OCI-LY7 (cell line): ENCODE measurements at places on chromosomes 2 and 18.

- DNase-seq, result no peak
Observed at GRCh38 chr2:28322456-28322855, 70.2 kb upstream of the FOSL2 start.

DNA sequence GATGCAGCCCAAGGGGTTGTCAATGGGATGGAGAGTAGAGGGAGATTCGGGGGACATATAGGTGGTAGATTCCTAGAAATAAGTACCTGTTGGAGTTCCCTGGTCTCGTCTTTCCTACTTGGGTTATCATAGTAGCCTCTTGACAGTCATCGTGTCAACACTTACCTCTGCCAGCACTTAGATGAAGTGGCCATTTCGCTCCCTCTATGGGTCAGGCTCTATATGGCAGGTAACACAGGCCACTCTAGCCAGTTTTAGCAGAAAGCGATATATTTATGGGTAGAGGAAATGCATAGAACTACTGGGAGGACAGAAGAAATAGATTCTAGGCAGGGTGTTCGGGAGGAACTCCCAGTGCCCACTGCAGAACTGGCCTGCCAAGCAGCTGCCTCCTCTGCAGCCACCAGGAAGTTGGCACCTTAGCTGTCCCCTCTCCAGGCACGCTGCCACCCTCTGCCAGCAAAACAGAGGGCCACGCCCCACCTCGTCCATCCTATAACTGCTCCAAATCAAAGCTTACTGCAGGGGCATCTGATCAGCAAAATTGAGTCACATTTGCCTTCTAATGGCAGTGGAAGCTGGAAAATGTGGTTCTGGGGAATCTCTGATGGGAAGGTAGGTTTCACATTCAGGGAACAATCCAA, 181.3 kb downstream of the INSIG2 start:
- no peak for DNase-seq

DNA sequence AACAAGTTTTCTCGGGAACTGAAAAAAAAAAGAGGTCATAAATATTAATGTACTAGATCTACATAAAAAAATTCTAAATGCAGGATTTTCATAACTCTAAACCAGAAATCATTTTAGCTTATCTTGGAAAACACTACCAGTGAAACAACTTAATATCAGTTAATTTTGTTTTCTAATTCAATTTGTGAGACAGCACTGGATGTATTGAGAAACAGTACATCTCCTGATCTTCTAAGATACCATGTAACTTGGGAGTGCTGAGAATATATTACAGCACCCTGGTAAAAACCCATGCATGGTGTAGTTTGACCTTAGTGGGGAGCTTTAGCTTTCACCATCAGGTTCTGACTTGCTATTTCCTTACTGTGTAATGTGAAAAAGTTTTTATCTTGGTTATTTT, 129.6 kb downstream of the NRXN1 start:
- DNase-seq, result no peak

DNA sequence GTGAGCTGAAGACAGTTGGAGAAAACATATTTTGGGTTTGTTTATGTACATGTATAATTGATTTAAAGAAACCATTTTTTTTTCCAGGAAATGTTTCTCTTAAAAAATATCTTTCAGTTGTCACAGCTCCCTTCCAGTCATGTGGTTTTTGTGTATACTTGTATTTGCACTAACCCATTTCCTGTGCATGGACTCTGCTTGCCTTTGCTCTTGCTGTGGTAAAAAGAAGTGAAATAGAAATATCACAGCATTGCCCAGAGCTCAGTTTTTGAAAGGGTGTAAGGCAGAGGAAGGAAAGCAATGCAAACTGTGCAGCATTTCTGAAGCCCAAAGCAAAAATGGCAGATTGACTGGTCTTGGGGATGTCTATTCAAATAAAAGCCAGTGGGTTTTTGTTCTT, 10.4 kb upstream of the DOCK10 start:
- peak; percentile 15 for DNase-seq

GRCh38 chr2:122875091-122875865, 1119.8 kb downstream of the TSN start:
- no peak for DNase-seq

GRCh38 chr2:81445176-81445575, 1140.6 kb upstream of the LRRTM1 start:
- DNase-seq, result no peak
